ENCODE measurements at places on chromosomes 1 and 21.

DNA sequence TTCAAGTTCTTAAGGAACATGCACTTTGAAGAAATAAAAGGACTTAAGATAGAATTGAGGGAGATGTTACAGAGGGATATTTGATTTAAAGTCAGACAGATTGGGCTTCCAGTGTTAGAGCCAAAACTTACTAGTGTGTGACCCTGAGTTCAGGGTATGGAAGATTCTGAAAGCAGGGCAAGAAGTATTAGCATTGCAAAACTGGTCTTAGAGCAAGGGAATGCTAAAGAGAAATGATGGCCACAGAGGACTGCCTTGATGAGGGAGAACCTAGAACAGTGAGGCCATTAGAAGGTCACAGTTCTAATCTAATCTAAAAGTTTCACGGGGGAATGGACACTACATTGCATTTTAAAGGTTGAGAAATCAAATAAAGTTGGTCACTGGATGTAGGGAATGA lies 45.5 kb downstream of the UROD start:
- DNase-seq, result no peak

DNA sequence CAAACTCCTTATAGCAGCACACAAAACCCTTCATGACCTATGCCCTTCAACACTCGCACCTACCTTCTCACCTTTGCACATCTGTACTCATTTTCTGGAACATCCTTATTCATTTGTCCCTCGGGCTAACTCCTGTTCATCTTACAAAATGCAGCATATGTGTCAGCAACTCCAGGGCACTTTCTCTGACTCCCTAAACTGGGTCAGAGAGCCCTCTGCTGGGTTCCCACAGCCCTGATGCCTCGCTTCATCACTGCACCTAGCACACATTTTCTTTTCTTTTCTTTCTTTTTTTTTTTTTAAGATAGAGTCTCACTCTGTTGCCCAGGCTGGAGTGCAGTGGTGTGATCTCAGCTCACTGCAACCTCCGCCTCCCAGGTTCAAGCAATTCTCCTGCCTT lies 54.0 kb downstream of the RAB3B start:
- peak; percentile 7 for DNase-seq

DNA sequence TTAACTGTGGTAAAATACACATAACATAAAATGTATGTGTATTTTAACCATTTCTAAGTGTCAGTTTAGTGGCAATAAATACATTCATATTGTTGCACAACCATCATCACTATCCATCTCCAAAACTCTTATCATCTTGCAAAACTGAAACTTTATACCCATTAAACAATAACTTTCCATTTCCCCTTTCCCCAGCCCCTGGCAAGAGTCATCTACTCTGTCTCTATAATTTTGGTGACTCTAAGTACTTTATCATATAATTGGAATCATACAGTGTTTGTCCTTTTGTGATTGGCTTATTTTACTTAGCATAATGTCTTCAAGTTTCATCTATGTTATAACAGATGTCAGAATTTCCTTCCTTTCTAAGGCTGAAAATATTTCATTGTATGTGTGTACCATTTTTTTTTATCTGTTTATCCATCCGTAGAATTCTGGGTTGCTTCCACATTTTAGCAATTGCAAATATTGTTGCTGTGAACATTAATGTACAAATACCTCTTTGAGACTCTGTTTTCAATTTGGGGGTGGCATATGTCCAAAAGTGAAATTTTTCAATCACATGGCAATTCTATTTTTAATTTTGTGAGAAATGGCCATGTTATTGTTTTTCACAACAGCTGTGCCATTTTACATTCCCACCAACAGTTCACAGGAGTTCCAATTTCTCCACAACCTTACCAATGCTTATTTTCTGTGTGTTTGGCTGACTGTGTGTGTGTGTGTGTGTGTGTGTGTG lies 153.9 kb upstream of the GORAB start:
- DNase-seq, result no peak

DNA sequence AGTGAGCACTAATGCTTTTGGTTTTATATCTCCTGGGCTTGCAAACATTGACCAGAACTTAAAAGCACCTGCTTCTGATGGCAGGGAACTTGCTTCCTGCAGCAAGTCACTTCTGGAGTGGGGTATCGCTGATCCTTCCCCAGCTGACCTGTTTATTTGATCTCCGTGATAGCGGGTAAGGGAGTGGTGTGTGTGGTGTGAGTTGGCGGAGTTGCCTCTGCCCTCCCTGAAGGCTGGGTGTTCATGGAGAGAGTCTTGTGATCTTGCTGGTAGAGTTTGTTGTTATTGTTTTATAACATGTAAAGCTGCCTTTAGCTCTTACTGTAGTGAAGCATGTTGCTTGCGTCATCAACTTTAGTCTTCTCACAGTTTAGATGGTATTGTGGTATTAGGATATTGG lies 3.9 kb downstream of the MFN2 start:
- DNase-seq, result peak; percentile 67

GRCh38 chr1:245094092-245094491 lies 60.7 kb upstream of the KIF26B start:
- DNase-seq, result no peak

- no peak for DNase-seq
Observed at GRCh38 chr1:99814373-99814900, 35.7 kb upstream of the AGL start.

DNA sequence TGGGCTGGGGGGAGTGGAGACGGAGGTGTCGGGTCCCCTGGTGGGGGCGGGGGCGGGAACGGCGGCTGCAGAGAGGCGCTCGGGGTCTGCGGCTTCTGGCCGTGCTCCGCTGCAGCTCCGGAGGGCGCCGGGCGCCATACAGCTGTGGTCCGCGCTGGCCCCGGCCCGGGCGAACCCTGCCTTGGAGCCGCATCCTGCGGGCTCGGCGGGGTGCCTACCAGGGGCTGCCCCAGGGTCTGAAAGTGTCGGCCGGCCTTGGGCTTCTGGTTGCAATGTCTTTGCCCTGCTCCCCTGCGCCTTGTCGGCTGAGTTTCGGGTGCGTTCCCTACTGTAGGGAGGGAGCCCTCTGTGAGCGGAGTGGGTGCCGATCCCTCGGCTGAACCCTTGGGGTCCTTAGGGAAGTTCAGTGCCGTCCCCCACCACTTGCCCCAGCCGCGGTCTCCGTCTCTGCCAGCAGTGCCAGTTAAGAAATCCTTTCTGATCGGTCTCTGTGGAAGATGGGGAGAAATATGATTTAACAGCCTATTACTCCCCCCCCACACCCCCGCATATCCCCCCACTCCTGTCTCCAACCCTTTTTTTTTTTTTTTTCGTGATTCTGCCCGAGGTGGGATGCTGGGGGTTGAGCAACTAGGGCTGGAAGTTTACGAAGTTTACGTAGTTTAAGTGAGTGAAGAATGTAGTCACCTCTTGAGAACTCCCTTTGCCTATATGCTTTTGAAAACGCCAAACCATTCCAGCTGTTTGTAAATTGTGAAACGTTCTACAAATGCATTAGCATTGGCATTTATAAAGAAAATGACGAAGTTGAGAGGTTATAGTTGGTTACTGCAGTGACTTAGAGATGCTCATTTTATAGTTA lies 588 bp downstream of the NEXN start:
- DNase-seq, result peak; percentile 53

DNA sequence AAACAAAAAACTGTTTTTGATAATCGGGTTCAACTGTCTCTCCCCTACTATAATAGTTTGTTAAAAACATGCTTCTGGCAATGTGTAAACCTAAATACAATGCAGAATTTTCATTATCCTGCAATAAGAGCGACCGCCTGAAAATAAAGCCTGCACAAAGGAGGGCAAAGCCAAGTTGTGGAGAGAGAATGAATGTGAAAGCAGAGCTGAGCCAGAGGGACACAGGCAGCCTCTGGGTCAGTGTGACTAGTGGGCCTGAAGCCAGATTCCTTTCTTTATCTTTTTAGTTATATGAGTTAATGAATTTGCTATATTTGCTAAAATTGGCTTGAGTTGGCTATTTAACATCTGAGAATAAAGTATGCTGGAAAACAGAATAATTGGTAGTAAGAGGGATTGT lies 615.2 kb downstream of the PLA2G4A start:
- no peak for DNase-seq

- DNase-seq, result no peak
Observed at GRCh38 chr1:156806512-156807440, 9.9 kb downstream of the SH2D2A start.

- no peak for DNase-seq
Observed at GRCh38 chr1:33606272-33606671, 133.8 kb downstream of the ZSCAN20 start.

GRCh38 chr1:5917591-5918274 lies 74.5 kb downstream of the NPHP4 start:
- no peak for DNase-seq

DNA sequence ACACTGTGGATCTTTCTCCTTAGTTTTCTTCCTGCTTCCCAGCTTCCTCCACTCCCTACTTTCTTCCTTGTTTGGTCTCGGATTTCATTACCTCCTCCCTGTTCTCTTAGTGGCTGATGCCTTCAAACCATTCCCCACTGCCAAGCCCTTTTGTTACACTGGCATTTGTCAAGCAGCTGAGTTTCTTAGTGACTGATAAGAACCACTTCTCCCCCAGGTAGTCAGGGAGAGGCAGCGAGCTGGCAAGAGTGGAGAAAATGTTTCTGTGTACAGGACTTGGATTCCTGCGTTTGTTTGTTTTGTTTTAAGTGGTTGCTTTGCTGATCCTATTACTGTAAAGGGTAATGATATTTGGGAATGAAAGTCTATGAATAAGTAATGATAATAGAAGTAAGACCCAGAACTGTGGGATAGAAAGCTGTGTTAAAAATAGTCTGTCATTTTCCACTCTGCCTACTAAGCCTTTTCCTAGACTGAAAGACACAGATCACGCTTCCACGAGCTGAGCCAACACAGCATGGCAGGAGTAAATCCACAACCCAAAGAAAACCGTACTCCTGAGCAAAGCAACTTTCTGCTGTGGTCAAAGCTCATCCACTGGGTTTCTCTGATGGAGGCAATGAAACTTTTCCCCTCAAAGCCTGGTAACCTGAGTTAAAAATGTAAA lies 10.1 kb upstream of the SERTAD4 start:
- no peak for DNase-seq

DNA sequence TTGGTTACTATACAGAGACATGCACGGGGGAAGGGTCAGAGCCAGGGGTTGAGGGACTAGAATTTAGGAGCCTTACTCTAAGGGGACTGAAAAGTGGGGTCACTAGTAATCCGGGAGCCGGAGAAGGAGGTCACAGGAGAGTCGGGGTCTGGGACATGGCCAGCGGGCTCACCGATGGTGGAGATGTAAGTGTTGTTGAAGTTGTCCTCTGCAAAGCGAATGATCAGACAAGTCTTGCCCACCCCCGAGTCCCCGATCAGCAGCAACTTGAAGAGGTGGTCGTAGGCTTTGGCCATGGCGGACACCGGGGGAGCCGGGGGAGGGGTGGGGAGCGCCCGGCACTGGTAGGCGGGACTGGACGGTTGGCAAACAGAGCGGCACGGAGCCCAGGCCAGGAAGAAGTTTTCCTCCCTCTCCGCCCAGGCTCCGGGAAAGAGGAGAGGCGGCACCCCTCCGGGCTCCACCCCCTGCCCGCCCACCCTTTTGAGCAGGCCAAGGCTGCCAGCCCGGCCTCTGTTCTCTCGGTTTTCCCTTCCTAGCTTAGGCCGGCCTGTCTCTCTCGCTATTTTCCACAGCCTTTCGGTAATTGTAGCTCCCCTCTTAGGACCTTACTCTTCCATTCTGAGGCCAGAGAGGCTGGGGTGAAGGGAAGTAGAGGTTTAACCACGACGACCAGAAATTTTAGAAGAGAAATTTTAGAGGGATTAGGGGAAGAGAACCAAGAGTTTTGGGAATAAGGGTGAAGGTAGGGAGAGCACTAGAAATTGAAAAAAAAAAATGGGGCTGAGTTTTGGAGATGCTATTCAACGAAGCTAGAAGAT lies at the start of gene RAB13:
Gene RAB13 (minus strand): TSS at position 399 of the 821 bp plus-strand sequence. CDS start 103 bp downstream, at position 296.
- DNase-seq, result peak; percentile 70

GRCh38 chr1:153750026-153750995 lies 22.5 kb downstream of the INTS3 start:
- DNase-seq, result no peak

DNA sequence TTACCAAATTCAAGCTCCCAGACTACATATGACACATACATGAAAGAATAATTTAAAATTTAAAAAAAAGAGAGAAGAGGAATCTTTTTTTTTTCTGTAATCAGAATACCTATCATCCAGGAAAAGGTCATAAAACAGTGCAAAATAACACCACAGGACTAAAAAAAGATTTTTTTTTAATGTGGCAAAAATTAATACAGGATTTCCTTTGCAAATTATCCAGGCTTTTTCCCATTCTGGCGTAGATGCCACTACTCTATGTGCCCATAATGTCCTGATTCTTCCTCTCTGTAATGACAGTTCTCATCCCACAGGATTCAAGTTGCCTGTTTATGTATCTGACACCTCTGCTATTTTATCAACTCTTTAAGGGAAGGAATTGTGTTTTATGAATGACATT lies 429.6 kb downstream of the SMYD3 start:
- DNase-seq, result no peak

DNA sequence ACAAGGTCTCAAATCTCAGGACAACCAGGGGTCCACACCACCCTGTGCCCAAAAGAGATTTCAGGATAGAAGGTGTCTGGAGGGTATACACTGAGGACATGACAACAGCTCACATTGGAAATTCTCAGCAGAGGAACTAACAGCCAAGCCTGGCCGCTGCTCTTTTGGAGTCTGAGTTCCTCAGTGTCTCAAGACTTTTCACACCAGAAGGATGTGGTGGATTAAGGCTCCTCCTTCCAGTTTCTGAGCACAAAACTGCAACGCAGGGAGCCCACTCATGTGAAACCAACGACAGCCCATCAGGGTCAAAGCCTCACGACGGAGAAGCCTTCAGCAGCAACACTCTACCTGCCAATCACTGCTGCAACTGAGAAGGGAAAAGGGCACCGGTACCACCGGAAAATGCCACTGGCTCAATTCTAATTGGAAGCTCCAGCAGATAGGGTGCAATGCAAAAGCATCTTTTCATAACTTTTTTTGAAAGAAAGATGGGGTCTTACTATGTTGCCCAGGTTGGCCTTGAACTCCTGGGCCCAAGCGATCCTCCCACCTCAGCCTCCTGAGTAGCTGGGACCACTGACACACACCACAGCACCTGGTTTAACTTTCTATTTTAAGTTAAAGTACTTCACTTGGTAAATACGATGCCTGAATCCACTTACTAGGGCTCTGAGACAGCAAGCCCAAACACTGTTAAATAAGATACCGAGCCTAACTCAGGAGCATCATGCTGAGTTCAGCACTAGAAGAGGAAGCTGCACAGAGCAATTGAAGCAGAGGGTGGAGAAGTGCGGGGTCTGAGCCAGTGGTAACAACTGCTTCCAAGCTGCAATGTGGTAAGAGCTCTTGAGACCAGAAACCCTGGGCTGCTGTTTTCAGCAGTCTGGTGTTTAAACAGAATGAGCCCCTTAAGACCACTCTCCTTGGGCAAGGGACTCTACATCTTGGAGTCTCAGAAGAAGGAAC lies 7.8 kb downstream of the CAPZB start:
- DNase-seq, result peak; percentile 17
